LHCN-M2 (cell line): ENCODE measurements at places on chromosomes 7 and 10. TPM values are rescaled to one million over a fixed set of nuclear protein-coding genes. Genes with fewer than 3 reads are reported as not detected.

TMEM176B gene
- not detected in 2 replicates for total RNA-seq

MOGAT3 gene
- total RNA-seq = not detected in 2 replicates

EVX1 gene
- not detected in 2 replicates for total RNA-seq

CACNB2 gene
- not detected in 2 replicates for total RNA-seq

SAP25 gene
- total RNA-seq = 2.4 TPM in 1 of 2 replicates, not detected in the other

RINT1 gene
- 21.7 and 23.8 TPM in 2 replicates for total RNA-seq

H2BK1 gene
- not detected in 2 replicates for total RNA-seq

ANKRD30A gene
- not detected in 2 replicates for total RNA-seq

ASB15 gene
- not detected in 2 replicates for total RNA-seq
